ENCODE measurements at places on chromosomes 7 and 10.
A peak's percentile ranks its signal among the peaks of the same experiment; 100 is the strongest.

GRCh38 chr10:96606946-96607345 is 20.1 kb upstream of the TM9SF3 start:
- no peak for DNase-seq

GRCh38 chr10:75899816-75900390 is 468.5 kb downstream of the LRMDA start:
- DNase-seq, result no peak

DNA sequence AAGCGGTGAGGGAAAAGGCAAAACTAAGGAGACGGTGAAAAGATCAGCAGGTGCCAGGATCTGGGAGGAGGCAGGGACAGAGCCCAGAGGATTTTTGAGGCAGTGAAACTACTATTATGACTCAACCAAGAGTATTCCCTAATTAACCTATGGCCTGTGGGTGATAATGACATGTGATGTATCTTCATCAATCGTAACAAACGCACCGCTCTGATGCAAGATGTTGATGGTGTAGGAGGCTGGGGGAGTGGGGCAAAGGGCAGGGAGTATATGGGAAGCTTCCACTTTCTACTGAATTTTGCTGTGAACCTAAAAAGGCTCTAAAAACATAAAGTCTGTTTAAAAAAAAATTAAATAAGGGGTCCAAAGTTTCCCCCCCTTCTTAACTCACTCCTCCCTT is 25.5 kb upstream of the EZH2 start:
- DNase-seq, result no peak

DNA sequence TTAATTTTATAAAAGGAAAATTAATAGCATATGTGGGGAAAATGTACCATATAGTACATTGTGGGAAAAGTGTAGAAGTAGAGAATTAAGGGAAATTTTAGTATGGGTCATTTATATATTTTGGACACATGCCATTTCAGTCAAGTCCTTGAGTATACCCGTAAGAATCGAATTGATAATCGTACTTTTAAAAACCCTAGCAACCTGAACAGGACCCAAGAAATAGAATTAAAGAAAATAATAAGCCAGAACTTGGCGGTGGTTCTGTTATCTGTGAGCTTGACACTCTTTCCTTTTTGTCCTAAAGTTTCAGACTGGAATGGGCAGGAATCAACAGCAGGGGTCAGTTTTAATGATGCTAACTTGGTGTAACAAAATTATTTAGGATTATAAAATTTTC is 221.0 kb downstream of the CDK14 start:
- DNase-seq, result no peak

DNA sequence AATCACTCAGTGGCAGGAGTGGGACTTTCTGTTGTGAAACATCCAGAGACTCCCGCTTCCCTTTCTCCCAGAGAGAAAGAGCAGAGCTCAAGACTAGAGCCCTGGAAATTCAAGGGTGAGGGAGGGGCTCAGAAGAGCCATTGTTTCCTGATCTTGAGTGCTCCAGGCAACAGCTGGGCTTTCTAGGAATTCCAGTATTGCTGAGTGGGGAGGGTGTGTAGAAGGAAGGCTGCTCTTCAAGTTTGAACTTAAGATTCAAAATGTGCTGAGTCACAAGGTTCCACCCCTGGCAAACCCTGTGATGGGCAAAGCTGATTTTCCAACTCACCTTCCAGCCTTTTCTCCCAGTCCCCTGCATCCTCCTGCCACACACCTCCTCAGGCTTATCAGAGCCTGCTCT is 42.3 kb upstream of the MSRB2 start:
- no peak for DNase-seq

DNA sequence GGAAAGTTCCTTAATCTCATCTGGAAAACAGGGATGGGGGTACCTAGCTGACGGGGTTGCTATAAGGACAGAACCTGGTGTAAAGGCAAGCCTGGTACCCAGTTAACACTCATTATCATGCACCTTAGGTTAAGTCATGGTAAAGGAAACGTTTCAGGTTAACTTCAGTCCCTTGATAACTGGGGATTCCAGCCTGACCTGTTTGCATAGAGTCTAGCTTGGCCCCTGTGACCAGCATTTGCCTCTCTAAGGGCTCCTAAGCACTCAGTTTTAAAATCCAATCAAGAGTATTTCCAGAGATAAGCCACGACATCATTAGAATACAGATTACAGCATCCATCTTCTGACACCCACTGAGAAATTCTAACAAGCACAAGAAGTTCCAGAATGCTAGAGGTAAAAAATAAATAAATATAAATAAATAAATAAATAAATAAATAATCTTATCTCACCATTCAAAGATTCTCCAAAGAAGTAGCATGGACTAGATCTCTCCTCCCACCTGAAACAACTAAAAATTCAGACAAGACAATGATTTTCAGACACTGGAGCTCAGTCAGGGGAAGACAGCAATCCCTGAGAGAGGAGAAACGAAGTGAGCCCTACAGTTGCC is 184.6 kb downstream of the KCNMA1 start:
- no peak for DNase-seq

DNA sequence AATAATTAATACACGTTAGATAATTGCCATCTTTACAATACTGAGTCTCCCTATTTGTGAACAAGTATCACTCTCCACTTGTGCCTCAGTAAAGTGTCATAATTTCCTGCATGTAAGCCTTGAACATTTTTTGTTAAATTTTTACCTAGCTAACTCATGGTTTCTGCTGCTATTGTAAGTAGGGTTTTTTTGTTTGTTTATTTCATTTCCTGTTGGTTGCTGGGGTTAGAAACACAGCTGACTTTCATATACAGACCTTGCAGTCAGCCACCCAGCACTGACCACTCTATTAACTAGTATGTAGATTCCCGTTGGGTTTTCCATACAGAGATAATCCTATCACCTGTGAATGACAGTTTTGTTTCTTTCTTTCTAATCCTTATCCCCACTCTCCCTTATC is 133.3 kb downstream of the MPP7 start:
- DNase-seq, result no peak

- DNase-seq, result no peak
These were observed 1.5 kb downstream of the KLHL7 start for GRCh38 chr7:23106823-23107663.

DNA sequence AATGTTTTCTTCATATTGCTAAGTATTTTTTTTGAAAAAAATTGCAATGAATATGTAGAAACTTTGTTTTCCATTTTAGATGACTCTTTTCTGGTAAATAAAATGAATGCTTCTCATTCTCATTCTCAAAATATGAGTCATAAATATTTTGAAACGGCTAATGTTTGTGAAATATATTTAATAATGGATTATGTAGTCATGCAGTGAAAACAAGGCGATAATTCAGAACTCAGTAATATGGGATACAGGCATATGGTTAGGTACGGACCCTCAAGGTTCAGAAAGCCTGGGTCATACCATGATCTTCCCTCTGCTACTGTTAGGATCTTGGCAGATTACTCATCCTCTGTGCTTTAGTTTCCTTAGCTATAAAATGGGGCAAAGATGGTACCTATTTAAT is 46.2 kb upstream of the SLC39A12 start:
- no peak for DNase-seq

GRCh38 chr7:36011588-36011965 is 141.5 kb upstream of the EEPD1 start:
- no peak for DNase-seq

- DNase-seq, result no peak
These were observed 14.9 kb upstream of the HSPA12A start for GRCh38 chr10:116757246-116757645.

GRCh38 chr7:83271212-83272099 is 108.8 kb upstream of the PCLO start:
- DNase-seq, result no peak

GRCh38 chr7:156650042-156650441 is 9.5 kb downstream of the RNF32 start:
- no peak for DNase-seq

- no peak for DNase-seq
These were observed 376.8 kb downstream of the EXOC4 start for GRCh38 chr7:133629701-133630100.

DNA sequence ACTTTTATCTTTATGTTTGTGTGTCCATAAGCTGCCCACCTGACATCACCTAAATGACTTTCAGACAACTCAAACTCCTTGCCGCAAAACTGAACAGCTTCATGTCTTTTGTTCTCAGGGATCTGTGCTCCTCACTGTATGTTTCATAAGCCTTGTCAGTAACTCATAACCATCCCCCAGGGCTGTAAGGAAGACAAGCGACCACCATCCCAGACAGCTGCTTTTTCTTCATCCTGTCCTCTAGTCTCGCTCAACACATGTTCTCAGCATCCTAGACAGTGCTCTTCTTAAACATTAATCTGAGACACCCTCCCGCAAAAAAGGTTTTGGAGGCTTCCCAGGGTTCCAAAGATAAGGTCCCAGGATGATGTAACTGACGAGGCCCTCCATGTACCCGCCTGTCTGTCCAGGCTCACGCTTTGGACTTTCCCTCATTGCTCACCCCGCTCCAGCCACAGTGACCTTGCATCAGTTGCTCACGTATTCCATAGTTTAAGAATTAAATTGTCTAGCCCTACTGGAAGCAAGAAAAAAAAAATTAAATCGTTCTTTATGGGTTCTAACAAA is 69.8 kb downstream of the MAP3K8 start:
- no peak for DNase-seq

GRCh38 chr7:131486346-131486745 is 70.1 kb downstream of the PODXL start:
- no peak for DNase-seq

- peak; percentile 76 for DNase-seq
These were observed 21.7 kb downstream of the AMZ1 start for GRCh38 chr7:2709553-2710285.

DNA sequence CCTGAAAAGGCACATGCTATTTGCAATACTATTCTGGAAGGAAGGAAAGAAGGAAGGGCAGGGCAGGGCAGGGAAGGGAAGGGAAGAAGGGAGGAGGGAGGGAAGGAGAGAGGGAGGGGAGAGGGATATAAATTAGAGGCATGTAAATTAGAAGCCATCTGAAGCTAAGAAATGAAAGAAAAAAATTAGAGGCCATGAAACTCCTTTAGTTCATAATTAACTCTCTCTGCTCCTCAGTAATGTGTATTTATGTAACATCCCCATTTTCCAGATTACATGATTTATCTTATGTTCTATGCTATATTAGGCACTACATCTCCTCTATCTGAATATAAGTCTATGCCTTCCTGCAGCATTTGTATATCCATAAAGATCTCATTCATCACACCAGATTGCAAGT is 12.7 kb upstream of the JCAD start:
- no peak for DNase-seq

DNA sequence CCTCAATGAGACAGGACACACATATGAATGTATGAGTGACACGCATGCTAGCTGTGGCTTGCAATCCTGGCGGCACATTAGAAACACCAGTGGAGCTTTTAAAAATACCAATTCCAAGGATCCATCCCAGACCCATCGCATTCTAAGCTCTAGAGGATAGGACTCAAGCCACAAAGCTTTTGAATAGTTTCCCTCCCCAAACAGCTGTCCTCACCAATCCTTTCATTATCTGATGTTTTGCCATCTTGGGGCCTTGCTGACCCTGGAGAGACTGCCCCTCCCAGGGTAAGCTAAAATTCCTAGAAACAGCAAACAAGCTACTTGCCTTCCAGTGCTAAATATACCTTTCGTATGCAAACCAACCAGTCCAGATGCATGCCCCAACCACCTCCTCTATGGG is 8.9 kb upstream of the TM9SF3 start:
- DNase-seq, result no peak

DNA sequence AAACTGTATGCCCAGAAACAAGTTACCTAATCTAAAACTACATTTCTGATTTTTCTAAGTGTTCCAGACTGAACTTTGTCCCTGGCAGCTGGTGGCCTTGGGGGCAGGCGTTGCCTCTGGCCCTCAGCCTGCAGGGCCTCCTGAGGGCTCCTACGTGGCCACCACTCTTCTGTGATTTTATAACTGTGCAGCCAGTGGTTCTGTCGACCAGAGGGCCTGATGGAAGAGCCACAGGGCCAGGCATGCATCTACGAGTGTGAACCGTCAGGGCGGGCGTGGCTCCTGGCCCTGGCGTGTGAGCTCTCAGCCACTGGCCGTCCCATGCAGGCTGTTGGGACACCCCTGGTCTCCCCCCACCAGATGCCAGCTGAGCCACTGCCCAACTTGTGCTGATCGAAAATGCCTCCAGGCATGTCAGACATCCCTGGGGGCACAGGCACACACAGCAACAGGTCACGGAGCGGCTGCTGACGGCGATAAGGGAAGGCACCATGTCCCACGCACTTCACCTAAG is 173.4 kb downstream of the ZMYND11 start:
- DNase-seq, result no peak

- DNase-seq, result no peak
These were observed 15.5 kb downstream of the ELMO1 start for GRCh38 chr7:37433166-37433565.

- no peak for DNase-seq
These were observed 154.5 kb downstream of the RNF133 start for GRCh38 chr7:122544463-122544862.

DNA sequence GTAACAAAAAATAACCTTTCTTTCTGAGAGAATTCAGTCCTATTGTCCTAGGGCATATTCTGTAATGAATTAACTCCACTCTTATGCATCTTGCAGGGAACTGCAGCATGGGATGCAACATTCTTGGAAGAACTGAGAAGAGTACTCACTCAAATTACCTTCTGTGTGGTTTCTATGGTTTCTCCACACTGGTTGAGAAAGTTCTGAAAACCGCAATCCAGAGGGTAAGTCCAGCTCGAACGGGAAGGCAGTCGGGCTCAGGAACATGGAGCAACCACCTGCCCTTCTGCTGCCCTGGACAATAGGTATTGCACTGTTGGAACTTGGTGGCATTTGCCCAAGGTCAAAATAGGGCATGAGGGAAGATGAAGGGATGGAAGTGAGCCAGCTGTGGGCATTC is 59.6 kb upstream of the CDK13 start:
- DNase-seq, result no peak

DNA sequence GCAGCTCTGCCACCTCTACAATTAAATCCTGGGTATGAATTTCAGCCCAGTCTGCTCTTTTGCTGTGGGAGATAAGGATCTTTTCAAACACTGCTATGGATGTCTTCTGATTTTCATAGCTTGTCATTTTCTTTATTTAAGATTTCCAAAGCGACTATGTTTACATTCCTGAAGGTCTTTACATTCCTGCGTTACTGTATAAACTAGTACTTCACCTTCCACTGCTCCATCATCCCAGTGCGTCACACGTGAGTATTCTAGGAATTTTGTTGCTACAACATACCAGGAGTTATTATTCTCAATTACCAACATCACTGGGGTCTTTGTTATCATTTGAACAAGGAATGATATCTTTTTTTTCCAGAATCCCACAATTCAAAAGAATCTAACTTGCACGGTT is 944.7 kb downstream of the SORCS3 start:
- no peak for DNase-seq

DNA sequence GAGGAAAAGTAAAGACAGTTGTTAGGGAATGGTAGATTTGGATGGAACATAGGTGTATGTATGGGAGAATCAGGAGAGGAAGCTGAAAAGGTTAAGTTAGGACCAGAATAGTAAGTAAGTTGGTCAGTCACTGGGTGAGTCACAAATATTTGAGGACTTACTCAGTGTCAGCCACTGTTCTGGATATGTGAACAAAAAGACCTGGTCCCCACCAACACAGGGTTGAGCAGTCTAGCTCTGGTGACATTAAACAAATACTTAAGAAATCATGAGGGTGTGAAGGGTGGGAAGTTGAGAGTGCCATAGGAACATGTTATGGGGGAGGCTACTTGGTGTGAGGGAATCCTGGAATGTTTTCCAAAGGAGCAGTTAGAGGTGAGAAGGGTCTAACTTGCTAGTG is 246.9 kb downstream of the PTEN start:
- DNase-seq, result no peak

- DNase-seq, result no peak
These were observed 5.8 kb upstream of the LRRC4 start for GRCh38 chr7:128037081-128037480.

Data from activated CD4-positive, alpha-beta T cell treated with anti-CD3 and anti-CD28 coated beads, Interleukin-2, amount 50 U/mL, for 1 hour (primary cell).